Neuronal stem cell (in vitro differentiated cells): ENCODE measurements at places on chromosomes 12 and 14.
A peak's percentile ranks its signal among the peaks of the same experiment; 100 is the strongest.

DNA sequence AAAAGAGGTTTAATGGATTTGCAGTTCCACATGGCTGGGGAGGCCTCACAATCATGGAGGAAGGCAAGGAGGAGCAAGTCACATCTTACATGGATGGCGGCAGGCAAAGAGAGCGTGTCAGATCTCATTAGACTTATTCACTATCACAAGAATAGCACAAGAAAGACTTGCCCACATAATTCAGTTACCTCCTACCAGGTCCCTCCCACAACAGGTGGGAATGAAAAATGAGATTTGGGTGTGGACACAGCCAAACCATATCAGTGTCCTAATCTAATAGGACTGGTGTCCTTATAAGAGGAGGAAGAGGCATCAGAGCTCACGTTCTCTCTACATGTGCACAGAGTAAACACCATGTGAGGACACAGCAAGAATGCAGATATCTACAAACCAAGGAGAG, 25.9 kb downstream of the DYRK2 start:
- H3K27ac ChIP-seq: no peak overlapping the region
- no peak for DNase-seq
- H3K27me3 ChIP-seq: no peaks in the 10 kb centered on the region
- no peaks in the 10 kb centered on the region for H3K36me3 ChIP-seq

GRCh38 chr14:44165286-44165685, 341.8 kb downstream of the FSCB start:
- H3K36me3 ChIP-seq: no peaks in the 10 kb centered on the region
- no peaks in the 10 kb centered on the region for H3K27me3 ChIP-seq
- no peak overlapping the region for H3K4me3 ChIP-seq

- no peak overlapping the region for H3K27ac ChIP-seq
- no peaks in the 10 kb centered on the region for H3K4me1 ChIP-seq
- no peaks in the 10 kb centered on the region for H3K27me3 ChIP-seq
- DNase-seq: no peak
- no peak overlapping the region for H3K4me3 ChIP-seq
Measured at GRCh38 chr12:33432992-33433391, 6.6 kb downstream of the SYT10 start.

- H3K4me1 ChIP-seq: no peaks in the 10 kb centered on the region
- no peaks in the 10 kb centered on the region for H3K36me3 ChIP-seq
- no peak for DNase-seq
Measured at GRCh38 chr14:105765893-105766614, 239.7 kb downstream of the TMEM121 start.

DNA sequence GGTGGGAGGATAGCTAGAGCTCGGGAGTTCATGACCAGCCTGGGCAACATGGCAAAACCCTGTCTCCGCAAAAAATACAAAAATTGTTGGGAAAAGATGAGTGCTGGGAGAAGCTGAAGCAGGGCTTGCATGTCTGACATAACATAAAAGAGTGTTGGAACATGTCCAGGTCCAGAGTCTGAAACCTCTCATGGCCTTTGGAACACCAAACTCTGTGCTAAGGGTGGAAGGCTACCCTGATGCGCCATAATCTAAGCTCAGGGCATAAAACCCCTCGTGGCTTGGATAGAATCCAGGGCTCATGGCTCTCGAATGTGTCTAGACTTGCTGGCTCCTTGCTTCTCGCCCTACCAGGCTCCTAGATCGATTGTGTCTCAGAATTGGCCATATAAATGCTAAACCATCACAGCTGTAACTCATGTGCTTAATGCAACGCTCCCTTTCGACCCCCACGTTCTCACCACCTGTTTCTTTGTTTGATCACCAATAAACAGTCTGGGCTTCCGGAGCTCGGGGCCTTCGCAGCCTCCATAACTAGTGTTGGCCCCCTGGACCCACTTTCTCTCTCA, 6.7 kb upstream of the CLEC7A start:
- H3K27ac ChIP-seq: no peak overlapping the region
- no peaks in the 10 kb centered on the region for H3K4me1 ChIP-seq
- H3K27me3 ChIP-seq: no peaks in the 10 kb centered on the region
- no peak for DNase-seq

- no peak for DNase-seq
- H3K27ac ChIP-seq: no peak overlapping the region
- H3K4me1 ChIP-seq: no peaks in the 10 kb centered on the region
- peaks cover 32% of the 10 kb centered on the region for H3K36me3 ChIP-seq
- no peaks in the 10 kb centered on the region for H3K27me3 ChIP-seq
Measured at GRCh38 chr12:51726931-51727330, 121.6 kb downstream of the FIGNL2 start.

DNA sequence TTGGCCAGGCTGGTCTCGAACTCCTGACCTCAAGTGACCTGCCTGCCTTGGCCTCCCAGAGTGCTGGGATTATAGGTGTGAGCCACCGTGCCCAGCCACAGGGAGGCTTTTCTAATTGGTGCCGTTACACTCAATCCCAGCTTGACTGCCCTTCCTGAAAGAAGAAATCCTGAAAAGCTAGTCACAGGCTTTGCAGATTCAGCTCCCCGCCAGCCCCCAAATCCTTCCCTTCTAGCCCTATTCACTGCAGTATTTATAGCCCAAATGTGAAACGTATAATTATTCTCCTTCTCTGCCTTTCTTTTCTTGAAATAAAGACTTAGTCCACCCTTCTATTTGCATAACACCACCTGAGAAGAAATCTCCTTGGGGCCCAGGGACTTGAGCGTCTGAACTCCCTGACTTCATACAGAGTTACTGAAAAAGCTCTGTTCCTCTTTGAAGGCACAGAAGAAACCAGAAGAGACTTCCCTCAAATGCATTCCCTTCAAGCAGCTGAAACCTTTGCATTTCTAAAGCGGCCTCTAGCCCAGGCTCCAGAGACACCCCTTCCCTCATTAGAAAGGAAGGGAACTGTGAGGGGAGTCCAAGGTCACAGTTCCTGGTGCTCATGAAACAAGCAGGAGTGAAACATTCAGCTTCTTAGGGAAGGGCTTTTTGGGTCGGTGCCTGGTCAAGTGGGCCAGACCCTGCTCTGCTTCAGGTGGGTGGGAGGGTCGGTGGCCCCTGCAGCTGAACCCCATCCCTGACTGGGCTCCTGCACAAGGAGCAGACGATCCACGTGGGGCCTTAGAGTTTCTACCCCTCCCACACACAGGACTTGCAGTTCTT, 42.3 kb upstream of the BATF start:
- H3K27ac ChIP-seq: peak overlapping the region; percentile 40
- H3K4me1 ChIP-seq: peaks cover 9% of the 10 kb centered on the region
- no peaks in the 10 kb centered on the region for H3K27me3 ChIP-seq
- no peaks in the 10 kb centered on the region for H3K36me3 ChIP-seq

GRCh38 chr12:19482036-19482435, 42.7 kb downstream of the AEBP2 start:
- no peak for DNase-seq
- no peak overlapping the region for H3K27ac ChIP-seq
- no peaks in the 10 kb centered on the region for H3K27me3 ChIP-seq
- H3K4me1 ChIP-seq: no peaks in the 10 kb centered on the region
- H3K4me3 ChIP-seq: peak overlapping the region; percentile 22

GRCh38 chr14:104542871-104543830, 36.4 kb upstream of the C14orf180 start:
- peaks cover 3% of the 10 kb centered on the region for H3K4me1 ChIP-seq
- H3K27ac ChIP-seq: no peak overlapping the region
- H3K36me3 ChIP-seq: no peaks in the 10 kb centered on the region
- H3K4me3 ChIP-seq: no peak overlapping the region
- DNase-seq: no peak
- peaks cover 38% of the 10 kb centered on the region for H3K27me3 ChIP-seq

- H3K27ac ChIP-seq: no peak overlapping the region
- peaks cover 8% of the 10 kb centered on the region for H3K36me3 ChIP-seq
- H3K4me3 ChIP-seq: no peak overlapping the region
- H3K4me1 ChIP-seq: peaks cover 21% of the 10 kb centered on the region
- no peaks in the 10 kb centered on the region for H3K27me3 ChIP-seq
Measured at GRCh38 chr12:108825201-108825950, 32.0 kb downstream of the SSH1 start.
